ENCODE measurements at places on chromosomes 1 and 21.
A peak's percentile ranks its signal among the peaks of the same experiment; 100 is the strongest.

- no peak for DNase-seq
Measured at GRCh38 chr1:203265541-203265940, 36.1 kb upstream of the CHIT1 start.

GRCh38 chr1:246300626-246301549, 206.2 kb downstream of the SMYD3 start:
- DNase-seq, result no peak

GRCh38 chr21:38861989-38862683, 56.4 kb downstream of the ETS2 start:
- DNase-seq, result no peak

DNA sequence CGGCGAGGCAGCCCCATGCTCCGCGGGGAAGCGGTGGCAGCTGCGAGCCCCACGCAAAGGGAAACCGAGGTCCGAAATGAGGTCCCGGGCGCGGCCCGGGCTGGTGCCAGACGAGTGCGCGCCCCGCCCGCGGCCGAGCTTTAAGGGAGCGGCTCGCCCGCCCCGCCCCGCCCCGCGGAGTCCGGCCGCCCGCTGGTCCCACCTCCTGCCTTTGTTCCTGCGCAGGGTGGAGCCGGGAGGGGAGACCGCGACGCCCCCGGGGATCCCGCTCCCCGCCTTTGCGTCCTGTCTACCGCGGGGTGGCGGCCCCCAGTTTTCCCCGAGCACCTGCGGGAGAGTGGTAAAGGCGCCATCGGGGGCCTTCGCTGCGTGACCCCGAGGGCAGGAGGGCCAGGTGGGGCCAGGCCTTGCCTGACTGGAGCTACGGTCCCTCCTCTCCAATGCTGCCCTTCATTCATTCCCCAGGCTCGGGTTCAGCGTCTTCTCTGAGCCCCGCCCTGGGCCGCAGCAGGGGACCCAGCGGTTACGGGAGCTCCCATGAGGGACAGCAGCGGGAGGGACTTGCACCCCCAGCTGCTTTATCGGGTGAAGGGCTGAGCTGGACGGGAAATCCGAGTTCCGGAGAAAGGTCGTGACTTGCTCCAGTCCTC, at the start of gene HES2:
Gene HES2 (minus strand): TSS at position 116 of the 650 bp plus-strand sequence. CDS start 99 bp downstream, at position 17.
- no peak for DNase-seq

- no peak for DNase-seq
Measured at GRCh38 chr1:169679692-169680091, 31.7 kb downstream of the SELL start.

GRCh38 chr1:87197156-87197555, 131.5 kb upstream of the LMO4 start:
- no peak for DNase-seq

GRCh38 chr1:200304171-200304570, 105.7 kb downstream of the ZNF281 start:
- DNase-seq, result peak; percentile 66

DNA sequence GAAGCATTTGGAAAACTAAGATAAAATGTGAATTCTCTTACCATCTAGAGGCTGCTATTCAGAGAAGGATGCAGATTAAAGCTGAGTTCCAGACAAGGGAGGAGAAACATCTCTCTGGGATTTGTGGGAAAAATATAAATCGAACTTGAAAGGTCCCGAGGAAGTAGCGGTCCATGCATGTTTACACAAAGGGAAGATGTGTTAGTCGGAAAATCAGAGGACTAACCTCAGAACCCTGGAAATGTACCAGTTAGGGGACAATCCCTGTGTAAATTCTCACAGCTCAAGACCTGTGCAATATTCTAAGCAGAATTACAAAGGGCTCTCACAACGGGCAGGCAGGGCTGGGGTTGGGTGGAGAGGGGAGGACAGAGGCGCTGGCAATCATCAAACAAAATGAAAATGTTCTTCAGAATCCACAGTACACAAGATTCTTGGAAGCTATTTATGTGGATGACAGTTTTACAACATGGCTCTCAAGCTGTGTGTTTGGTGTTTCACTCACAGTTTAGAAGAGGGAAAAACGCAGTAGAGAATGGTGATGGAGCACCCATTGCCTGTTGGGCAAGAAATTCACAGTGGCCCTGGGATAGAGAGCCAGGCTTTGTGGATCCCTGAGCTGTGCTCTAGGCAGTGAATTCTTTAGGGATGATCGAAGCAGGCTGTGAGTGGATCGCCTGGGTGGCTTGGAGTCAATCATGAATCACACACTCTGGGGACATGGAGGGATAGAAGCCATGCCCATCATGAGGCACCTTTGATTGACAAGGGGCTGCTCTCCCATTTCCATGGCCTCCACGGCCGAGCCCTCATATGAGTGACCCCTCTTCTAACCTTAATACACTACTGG, 47.6 kb downstream of the KCNJ6 start:
- no peak for DNase-seq

DNA sequence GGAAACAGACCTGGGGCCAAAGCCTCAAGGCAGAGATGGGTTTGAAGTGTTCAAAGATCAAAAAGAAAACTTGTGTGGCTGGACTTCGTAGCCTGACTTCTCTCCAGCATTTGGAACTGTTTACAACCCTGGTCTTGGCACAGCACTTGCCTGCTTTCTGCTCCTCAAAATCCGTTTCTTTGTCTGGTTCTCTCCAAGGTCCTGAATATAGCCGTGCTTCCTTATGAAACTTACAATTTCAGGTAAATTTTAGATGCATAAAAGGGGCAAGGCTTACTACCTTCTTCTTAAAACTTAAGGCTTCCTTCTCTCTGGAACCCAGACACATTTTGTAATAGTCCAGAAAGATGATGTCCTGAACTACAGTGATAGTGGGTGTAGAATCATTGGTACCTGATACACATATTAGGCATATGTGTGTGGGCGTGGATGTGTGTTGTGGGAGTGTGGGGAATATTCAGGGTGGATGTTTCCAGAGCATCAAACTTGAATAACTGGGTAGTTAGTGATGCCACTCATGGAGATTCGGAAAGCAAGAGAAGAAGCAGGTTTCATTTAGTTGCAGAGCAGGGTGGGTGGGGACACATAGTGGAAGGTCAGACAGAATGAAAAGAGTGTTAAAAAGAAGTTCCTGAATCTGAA, 26.4 kb upstream of the FAM78B start:
- no peak for DNase-seq

DNA sequence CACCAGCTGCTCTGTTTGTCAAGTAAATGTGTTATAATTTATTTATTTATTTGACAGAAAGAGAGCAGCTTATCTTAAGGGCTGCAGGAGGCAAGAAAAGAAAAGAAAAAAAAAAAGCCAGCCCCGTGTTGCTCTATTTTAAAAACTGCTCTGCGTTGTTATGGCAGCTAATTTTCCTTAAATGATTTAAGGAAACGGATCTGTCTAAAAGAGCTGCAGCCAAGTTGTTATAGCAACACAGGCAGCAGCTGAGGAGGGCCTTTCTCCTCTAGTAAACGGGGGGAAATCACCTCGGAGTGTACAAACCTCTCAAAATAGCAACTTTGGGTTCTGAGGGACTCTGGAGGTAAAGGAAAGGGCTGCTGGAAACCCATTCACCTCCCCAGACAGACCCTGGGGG, 149.2 kb downstream of the BEND5 start:
- peak; percentile 34 for DNase-seq

DNA sequence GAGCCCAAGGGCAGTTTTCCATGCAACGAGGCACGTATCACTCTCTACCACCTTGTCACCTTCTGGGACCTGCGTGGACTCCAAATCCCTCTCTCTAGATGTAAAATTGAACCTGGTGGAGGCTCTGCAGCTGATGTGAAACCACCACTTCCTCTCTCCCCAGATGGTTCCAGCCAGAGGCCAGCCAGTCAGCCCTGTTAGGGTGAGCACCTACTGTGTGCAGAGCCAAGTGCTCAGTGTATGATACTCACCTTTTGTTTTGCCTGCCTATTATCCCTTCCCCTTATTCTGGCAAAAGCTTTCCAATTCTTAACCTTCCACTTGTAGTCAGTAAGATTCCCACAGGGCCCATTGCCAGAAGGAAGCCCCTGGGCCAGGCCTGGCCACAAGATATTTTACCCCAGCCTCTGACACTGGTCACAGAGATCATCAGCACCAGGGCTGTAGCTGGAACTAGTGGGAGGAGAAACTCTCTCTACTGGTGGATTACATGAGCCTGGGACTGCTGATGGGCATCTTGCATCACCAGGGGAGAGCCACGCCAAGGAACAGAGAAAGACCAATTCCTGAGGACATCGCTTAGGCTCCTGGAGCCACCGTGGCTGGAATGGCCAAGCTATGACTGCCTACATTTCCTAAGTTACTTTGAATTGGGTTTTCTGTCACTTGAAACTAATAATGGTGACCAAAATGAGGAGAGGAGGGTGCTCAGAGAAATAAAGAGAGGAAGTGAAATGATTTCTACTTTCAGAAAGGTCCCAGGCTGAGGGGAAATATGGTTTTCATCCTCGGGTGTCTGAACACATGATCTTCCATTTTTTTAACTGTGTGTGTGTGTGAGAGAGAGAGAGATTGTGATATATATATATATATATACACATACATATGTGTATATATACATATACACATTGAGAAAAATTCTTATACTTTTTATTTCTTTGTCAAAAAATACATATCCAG, 26.6 kb upstream of the RD3 start:
- no peak for DNase-seq

- DNase-seq, result no peak
Measured at GRCh38 chr1:157306896-157307295, 168.7 kb upstream of the ETV3 start.

GRCh38 chr1:182280504-182280900, 111.1 kb downstream of the GLUL start:
- no peak for DNase-seq

GRCh38 chr1:164579381-164579780, 20.4 kb downstream of the PBX1 start:
- no peak for DNase-seq

GRCh38 chr1:164263540-164263939, 295.4 kb upstream of the PBX1 start:
- no peak for DNase-seq

- DNase-seq, result no peak
Measured at GRCh38 chr1:65757531-65757930, 35.2 kb upstream of the PDE4B start.

DNA sequence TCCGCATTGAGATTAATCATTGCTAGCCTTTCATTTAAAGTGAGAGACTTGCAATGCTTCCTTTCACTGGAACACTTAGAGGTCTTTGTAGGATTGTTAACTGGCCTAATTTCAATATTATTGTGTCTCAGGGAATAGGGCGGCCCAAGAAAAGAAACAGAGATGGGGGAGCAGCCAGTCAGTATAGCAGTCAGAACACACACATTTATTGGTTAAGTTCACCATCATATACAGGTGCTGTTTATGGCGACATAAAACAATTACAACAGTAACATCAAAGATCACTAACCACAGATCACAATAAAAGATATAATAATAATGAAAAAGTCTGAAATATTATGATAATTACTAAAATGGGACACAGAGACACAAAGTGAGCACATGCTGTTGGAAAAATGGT, 29.4 kb downstream of the BARHL2 start:
- no peak for DNase-seq

DNA sequence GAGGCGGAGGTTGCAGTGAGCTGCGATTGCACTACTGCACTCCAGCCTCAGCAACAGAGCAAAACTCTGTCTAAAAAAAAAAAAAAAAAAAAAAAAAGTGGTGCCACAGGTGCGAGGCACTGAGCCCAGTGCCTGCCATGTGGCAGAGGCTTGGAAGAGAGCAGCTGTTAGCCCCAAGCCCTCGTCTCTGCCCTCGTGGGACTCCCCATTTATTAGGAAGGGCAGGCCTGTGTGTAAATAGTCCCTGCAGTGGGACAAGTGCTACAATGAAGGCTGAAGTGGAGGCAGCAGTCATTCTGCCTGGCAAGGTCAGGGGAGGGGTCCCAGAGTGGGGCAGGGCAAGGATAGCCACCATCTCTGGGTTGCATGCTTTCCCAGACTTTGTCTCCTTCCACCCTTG, 6.5 kb downstream of the RPS6KA1 start:
- DNase-seq, result no peak

DNA sequence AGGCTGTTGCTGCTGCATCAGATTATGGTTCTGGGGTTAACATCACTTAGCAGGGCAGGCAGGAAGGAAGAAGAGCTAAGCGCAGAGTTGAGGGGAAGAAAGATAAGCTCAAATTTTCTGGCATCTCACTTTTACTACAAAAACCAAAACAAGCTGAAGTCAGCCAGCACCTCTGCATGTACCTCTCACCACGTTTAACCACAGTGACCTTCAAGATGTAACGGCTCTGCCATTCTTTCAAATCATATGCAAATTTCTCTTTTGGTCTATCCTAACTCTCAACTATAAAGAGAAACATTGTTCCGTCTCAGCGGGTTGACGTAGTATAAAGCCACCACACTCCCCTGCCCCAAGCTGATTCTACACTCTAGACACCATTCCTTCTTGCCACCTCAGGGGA, 154.4 kb downstream of the OMA1 start:
- DNase-seq, result no peak

DNA sequence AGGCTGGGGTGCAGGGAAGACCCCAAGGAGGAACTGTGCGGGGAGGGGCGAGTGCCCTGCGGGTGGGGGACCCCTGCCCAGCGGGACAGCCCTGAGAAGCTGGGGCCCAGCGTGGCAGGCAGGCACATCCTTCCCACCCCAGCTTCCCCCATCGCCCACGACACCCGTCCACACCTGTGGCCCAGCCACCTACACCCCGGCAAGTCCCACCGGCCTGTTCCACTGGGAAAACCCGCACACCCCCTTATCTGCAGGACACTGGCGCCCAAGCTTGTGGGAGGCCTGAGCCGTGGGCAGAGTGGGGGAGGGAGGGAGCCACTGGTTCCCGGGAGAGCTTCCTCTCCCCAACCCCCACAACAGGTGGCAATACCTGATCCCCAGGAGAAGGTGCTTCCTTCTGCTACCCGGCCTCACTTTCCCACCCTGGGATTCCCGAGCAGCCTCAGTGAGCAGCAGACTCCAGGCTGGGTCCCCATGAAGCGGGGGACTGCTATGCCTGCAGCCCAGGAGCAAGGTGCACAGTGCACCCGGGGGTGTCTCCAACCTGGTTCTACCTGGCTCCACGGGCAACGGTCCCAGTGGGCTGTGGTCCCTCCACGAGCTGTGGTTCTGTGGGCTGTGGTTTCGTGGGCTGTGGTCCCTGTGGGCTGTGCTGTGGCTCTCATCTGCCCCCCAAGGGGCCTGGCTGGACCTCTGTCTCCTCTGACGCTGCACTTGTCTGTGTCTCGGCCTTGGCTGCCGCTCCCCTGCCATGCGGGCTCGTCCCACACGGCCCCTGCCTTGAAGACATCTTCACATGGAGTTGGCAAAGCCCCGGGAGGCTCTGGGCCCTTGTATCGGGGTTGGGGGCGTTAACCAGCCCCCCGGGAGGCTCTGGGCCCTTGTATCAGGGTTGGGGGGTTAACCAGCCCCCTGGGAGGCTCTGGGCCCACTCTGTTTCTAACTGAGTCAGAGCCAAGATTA, 37.8 kb upstream of the POFUT2 start:
- peak; percentile 21 for DNase-seq

- DNase-seq, result no peak
Measured at GRCh38 chr1:53380296-53380695, 52.4 kb upstream of the LRP8 start.

All from right hindlimb (tissue), 1 donor.